Psoas muscle (tissue), 8 donors: ENCODE measurements at places on chromosomes 2 and 18. TPM values are rescaled to one million over a fixed set of nuclear protein-coding genes. Genes with fewer than 3 reads are reported as not detected.

- no peak overlapping the region for H3K4me3 ChIP-seq
- H3K36me3 ChIP-seq, result no peaks in the 10 kb centered on the region
- no peak for DNase-seq
- H3K27ac ChIP-seq, result no peak overlapping the region
- H3K4me1 ChIP-seq, result peaks cover 2% of the 10 kb centered on the region
Observed at GRCh38 chr2:54336136-54336976, 80.3 kb upstream of the TSPYL6 start.

- H3K36me3 ChIP-seq, result no peaks in the 10 kb centered on the region
- no peaks in the 10 kb centered on the region for H3K27me3 ChIP-seq
- DNase-seq, result no peak
- no peaks in the 10 kb centered on the region for H3K4me1 ChIP-seq
Observed at GRCh38 chr2:210663631-210664089, 107.3 kb downstream of the CPS1 start.

- H3K27me3 ChIP-seq, result no peaks in the 10 kb centered on the region
- no peak for DNase-seq
- H3K36me3 ChIP-seq, result no peaks in the 10 kb centered on the region
- no peak overlapping the region for H3K4me3 ChIP-seq
- H3K4me1 ChIP-seq, result no peaks in the 10 kb centered on the region
Observed at GRCh38 chr2:51866361-51866760, 834.4 kb upstream of the NRXN1 start.

DNA sequence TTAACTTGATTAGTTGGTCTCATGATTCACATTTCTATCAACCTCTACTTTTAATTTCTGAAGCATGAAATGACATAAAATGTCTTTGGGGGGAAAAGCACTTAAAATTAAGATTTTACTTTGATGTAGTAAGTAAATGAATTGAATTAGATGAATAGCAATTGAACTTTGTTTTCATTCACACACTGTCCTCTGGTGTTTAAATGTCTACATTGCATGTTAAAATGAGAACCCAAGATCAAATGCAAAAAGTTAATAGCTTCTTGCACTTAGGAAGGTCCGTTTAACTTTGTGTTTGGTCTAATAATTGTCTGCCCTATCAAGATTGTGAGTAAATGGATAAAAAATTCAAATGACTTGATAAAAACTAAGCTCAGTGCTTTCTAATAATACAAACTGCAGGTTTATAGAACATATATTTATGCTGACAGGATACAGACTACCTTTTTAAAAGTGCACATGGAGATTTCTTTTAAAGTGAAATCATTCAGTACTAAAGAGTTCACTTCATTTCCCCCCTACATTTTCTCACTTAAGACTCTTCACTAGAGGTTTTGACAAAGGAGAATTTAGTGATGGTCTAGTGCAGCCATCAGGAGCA, 156.2 kb upstream of the NABP1 start:
- H3K4me3 ChIP-seq, result no peak overlapping the region
- H3K27ac ChIP-seq, result no peak overlapping the region
- no peaks in the 10 kb centered on the region for H3K36me3 ChIP-seq
- no peak for DNase-seq
- no peaks in the 10 kb centered on the region for H3K4me1 ChIP-seq
- H3K27me3 ChIP-seq, result no peaks in the 10 kb centered on the region

DNA sequence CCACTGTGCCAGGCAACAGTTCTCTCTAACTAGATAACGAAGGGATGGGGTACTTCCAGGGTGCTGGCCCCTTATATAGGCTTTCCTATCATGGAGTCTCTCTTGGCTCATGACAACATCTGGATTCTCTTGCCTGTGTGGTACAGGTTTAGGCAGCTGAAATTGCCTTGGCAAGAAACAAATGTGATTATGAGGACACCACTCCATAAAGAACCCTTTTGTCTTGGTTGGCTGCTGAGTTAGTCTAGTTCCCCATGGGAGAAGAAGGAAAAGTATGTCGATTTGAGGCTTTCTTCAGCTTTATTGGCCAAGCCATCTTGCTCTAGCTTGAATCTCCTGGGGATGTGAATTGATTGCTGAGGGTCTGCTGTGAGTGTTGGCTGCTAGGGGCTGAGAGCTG, 76.3 kb upstream of the ZCCHC2 start:
- no peak overlapping the region for H3K4me3 ChIP-seq
- no peak for DNase-seq
- no peak overlapping the region for H3K27ac ChIP-seq
- H3K4me1 ChIP-seq, result peaks cover 13% of the 10 kb centered on the region
- no peaks in the 10 kb centered on the region for H3K36me3 ChIP-seq
- H3K27me3 ChIP-seq, result no peaks in the 10 kb centered on the region

DNA sequence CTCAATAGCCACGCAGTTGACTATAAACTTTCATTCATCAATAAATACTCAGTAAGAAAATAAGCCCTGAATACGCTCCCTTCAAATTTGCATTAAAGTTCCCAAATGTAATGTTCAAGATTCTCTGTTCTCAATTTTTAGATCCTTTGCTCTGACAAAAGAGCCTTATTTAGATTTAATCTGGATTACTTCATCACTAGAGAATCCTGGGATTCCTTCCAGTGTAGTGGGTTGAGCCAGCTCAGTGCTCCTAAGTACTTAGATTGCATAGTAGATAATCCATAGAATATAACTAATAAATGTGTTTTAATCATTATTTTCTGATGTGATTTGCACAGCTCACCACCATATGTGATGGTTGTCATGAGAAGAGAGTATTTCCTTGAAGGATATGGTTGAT, 1286.2 kb downstream of the SUCLG1 start:
- no peak for DNase-seq
- no peaks in the 10 kb centered on the region for H3K36me3 ChIP-seq
- H3K27me3 ChIP-seq, result no peaks in the 10 kb centered on the region
- no peaks in the 10 kb centered on the region for H3K4me1 ChIP-seq

- H3K27ac ChIP-seq, result no peak overlapping the region
- no peak for DNase-seq
- H3K36me3 ChIP-seq, result no peaks in the 10 kb centered on the region
- no peak overlapping the region for H3K4me3 ChIP-seq
Observed at GRCh38 chr2:114122930-114123329, 233.0 kb downstream of the ACTR3 start.

DNA sequence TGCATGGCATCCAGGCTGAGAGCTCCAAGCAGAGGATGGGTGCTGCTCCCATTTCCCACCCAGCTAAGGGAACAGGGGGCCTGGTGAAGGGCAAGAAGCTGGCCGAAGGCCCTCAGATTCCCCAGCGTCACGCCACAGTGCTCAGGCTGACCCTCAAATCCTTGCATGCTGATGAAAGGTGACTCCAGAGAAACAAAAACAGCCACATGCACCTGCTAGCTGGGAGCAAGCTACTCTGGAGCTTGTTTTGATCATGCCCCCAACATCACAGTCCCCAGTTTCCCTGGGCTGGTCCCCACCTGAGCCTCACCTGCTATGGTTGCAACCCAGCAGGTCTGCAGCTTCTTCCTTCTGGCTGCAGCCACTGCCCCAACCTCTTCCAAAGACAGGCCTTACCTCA, 13.3 kb downstream of the RAB11FIP5 start:
- no peaks in the 10 kb centered on the region for H3K27me3 ChIP-seq
- no peaks in the 10 kb centered on the region for H3K36me3 ChIP-seq
- H3K4me3 ChIP-seq, result no peak overlapping the region

DNA sequence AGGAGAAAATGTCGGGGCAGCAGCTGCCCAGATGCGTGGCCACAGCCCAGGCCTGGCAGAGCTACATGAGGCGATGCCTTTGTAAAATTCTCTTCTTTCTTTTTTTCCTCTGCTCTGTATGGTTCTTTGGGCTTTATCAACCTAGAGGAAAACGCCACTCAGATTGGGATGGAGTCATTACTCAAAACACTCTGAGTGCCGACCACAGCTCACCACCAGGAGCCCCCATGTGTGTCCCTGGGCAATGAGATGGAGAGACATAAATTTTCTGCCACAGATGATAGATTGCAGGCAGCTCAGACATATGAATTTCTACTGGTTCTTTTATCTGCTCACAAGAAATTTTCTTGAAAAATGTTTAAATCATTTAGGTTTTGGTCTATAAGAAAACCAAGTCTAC, 56.0 kb downstream of the PARD6G start:
- no peaks in the 10 kb centered on the region for H3K27me3 ChIP-seq
- no peaks in the 10 kb centered on the region for H3K4me1 ChIP-seq
- no peaks in the 10 kb centered on the region for H3K36me3 ChIP-seq
- DNase-seq, result no peak

DNA sequence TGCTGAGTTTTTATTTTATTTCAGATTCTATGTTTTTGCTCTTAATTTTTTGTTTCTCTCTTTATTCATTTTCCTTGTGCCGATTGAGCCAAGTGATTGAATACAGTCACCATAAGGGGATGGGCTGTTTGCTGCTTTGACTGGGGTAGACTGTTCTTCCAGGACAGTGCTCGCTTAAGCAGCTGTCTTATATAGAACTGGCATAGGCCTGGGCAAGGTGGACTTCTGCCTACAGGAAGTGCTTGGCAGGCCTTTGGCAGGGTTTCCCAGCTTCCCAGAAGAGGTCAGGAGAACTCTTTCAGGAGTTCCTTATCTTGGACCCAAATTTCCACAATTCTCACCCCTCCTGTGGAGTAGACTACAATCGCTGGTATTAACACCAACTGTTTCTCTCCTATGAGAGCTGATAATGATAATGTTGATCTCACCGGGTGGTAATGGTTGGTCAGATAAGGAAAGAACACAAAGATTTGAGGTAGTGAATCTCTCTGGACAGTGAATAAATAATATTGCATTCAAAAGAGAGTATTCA, 207.5 kb upstream of the ST6GAL2 start:
- no peak overlapping the region for H3K4me3 ChIP-seq
- no peak overlapping the region for H3K27ac ChIP-seq
- no peaks in the 10 kb centered on the region for H3K36me3 ChIP-seq
- no peaks in the 10 kb centered on the region for H3K4me1 ChIP-seq

- H3K27ac ChIP-seq, result no peak overlapping the region
- H3K4me3 ChIP-seq, result no peak overlapping the region
- no peak for DNase-seq
- no peaks in the 10 kb centered on the region for H3K36me3 ChIP-seq
Observed at GRCh38 chr18:54043484-54044251, 180.8 kb downstream of the MBD2 start.

GRCh38 chr2:47226923-47227220, 71.8 kb upstream of the STPG4 start:
- no peaks in the 10 kb centered on the region for H3K36me3 ChIP-seq
- H3K4me3 ChIP-seq, result no peak overlapping the region
- H3K27me3 ChIP-seq, result no peaks in the 10 kb centered on the region
- H3K27ac ChIP-seq, result peak overlapping the region; percentile 70
- H3K4me1 ChIP-seq, result peaks cover 45% of the 10 kb centered on the region

DNA sequence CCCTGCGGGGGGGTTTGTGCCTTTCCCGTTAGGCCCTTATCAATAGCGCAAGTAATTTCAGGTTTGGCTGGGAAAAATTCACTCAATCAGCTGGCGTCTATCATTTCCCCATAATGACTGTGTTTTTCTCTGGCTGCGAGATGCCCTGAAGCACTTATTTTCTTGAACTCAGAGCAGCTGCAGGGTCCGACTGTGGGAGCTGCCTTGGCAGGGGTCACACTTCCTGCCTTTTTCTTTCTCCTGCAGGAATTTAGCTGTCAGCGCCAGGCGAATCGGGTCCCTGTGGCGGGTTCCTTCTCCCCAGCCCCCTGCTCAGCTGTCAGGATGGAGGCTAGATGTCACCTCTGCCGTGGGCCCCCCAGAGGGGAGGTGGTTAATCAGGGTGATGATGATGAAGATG, 81.3 kb upstream of the HPCAL1 start:
- H3K27me3 ChIP-seq, result peaks cover 4% of the 10 kb centered on the region
- H3K27ac ChIP-seq, result no peak overlapping the region
- H3K36me3 ChIP-seq, result no peaks in the 10 kb centered on the region
- no peak for DNase-seq

DNA sequence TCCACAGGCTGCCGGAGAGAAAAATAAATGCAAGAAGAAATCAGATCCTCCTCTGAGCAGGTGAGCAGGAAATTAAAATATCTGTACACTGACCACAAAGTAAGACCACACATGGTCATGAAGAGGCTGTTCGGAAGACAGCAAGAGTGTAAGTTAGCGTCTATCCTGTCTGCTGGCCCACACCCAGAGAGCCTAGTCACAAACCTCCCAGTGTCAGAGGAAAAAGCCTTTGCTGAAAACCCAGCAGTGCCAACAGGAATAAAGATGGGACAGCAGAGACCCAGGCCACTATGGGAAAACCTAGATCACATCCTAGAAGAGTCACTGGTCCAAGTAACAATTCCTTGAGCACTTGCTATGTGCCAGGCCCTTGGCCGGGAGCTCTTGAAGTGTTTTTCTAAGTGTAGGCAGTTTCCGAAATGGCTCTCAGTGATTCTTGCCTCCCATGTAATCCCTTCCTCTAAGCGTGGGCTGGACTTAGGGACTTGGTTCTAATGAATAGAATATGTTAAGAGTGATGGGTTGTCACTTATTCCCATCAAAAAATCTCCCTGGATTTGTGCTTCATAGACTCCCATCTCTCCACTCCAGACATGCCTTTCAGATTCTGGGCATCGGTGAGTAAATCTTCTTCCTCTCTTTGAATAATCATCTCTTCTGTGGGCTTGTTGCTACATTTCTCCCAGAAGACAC, 110.9 kb upstream of the PKDCC start:
- no peak for DNase-seq
- H3K27ac ChIP-seq, result peak overlapping the region; percentile 21
- H3K27me3 ChIP-seq, result no peaks in the 10 kb centered on the region
- peaks cover 18% of the 10 kb centered on the region for H3K4me1 ChIP-seq
- no peaks in the 10 kb centered on the region for H3K36me3 ChIP-seq
- no peak overlapping the region for H3K4me3 ChIP-seq

DNA sequence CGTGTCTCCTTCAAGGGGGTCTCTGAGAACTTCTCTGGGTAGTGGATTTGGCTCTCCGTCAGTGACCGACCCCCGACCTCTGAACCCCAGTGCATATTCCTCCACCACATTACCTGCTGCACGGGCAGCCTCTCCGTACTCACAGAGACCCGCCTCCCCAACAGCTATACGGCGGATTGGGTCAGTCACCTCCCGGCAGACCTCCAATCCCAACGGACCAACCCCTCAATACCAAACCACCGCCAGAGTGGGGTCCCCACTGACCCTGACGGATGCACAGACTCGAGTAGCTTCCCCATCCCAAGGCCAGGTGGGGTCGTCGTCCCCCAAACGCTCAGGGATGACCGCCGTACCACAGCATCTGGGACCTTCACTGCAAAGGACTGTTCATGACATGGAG, 168.2 kb downstream of the PKP4 start:
- peaks cover 34% of the 10 kb centered on the region for H3K36me3 ChIP-seq
- H3K4me3 ChIP-seq, result no peak overlapping the region
- DNase-seq, result no peak
- no peaks in the 10 kb centered on the region for H3K27me3 ChIP-seq
- H3K27ac ChIP-seq, result no peak overlapping the region

- H3K27ac ChIP-seq, result peak within 1 kb of the TSS; percentile 62
- DNase-seq, result peak; percentile 80
- peaks cover 10% of the 10 kb centered on the region for H3K4me1 ChIP-seq
Observed at GRCh38 chr2:30231212-30231995, at the start of gene LBH. Gene LBH, plus strand, starts transcription at chr2:30231534. Its CDS starts 205 bp downstream, at chr2:30231739.

GRCh38 chr2:59939236-59939635, 614.2 kb downstream of the BCL11A start:
- no peaks in the 10 kb centered on the region for H3K36me3 ChIP-seq
- no peaks in the 10 kb centered on the region for H3K27me3 ChIP-seq
- DNase-seq, result no peak
- no peak overlapping the region for H3K4me3 ChIP-seq
- H3K4me1 ChIP-seq, result no peaks in the 10 kb centered on the region

Gene ANKRD62
- total RNA-seq, result not detected

Gene IL1A
- total RNA-seq, result not detected

Gene ME2
- 63.8 TPM for total RNA-seq

Gene CNTNAP5
- not detected for total RNA-seq

Gene ABCB11
- not detected for total RNA-seq

Gene CXCR1
- total RNA-seq, result 0.96 TPM

Gene C2orf80
- not detected for total RNA-seq

Gene ALPP
- total RNA-seq, result not detected

Gene SLC23A3
- total RNA-seq, result 0.16 TPM

Gene MATN3
- total RNA-seq, result not detected
